ENCODE measurements at places on chromosomes 12 and 14. TPM values are rescaled to one million over a fixed set of nuclear protein-coding genes. Genes with fewer than 3 reads are reported as not detected.

DNA sequence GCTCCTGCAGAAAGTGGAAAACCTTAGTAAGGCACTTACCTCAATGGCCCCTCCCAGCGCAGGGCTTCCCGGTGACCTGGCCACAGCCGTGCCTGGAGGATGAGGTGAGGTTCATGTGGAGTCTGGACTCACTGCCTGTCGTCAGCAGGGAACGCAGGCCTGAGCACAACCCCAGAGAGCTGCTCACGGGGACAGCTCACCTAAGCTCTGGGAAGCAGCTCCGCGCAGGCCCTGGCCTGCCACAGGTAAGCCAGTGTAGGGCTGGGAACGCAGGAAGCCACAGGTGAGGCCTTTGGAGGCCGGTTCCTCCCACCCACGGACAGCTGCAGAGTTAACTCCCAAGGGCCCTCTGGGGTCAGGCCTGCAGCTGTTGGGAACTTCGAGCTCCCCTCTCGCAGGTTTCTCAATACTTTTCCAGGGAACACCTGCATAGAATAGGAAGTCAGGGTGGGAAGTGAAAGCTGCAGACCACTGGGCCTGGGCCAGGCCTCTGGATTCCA is 32.7 kb downstream of the ANAPC7 start:
- no peak for DNase-seq

Gene PTPRR
- total RNA-seq, result 0.44 TPM

GRCh38 chr14:101474563-101475455 is 86.5 kb upstream of the DIO3 start:
- no peak for DNase-seq

DNA sequence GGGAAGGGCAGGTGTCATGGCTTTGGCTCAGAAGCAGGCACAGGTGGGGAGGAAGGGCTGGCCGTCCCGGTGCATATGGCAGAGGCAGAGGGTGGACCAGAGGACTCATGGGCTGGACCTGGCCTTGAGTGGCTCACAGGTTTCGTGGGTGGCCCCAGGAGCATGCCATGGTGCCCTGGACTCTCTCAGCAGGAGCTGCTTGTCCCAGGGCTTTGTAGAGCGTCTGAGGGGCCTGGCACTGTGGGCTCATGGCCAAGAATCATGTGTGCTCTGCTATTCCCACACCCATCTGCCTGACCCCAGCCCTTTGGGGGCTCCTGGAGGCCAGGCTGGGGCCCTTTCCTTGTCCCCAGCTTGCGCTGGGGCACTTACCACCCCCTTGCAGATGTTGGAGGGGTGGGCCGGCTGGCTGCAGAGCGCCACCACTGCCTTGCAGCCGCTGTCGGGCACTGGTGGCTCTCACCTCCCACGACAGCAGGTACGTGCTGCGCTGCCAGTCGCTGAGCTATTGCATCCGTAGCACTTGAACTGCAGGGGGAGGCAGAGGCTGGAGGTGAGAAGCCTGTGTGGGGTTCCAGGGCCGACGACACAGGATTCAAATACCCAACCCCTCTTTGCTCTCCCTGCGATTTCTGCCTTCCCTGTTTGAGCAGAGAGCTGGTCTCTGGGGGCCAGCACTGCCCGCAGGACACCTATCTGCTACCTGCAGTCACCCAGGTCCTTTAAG is 187.4 kb upstream of the PRMT8 start:
- no peak for DNase-seq

Gene ATL1
- total RNA-seq, result not detected

Measured in MG63 (cell line).